ENCODE measurements at places on chromosomes 1 and 21. TPM values are rescaled to one million over a fixed set of nuclear protein-coding genes. Genes with fewer than 3 reads are reported as not detected.

DNA sequence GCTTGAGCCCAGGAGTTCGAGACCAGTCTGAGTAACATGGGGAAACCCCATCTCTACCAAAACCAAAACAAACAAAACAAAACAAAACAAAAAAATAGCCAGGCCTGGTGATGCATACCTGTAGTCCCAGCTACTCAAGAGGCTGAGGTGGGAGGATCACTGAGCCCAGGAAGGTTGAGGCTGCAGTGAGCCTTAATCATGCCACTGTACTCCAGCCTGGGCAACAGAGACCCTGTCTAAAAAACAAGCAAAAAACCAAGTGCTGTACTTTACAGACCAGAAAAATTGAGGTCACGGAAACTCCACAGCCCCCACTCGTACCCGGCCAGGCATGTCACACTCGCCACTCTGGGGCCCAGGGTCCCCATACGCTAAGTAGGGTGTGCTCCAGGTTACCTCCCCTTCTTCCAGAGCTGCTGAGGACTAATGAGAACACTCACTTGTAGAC is 22.9 kb downstream of the ATP2B4 start:
- H3K27ac ChIP-seq, result peak overlapping the region; percentile 88
- no peak for DNase-seq
- H3K27me3 ChIP-seq, result no peaks in the 10 kb centered on the region
- peak overlapping the region; percentile 39 for H3K4me3 ChIP-seq

GRCh38 chr1:98217601-98218000 is 296.8 kb upstream of the DPYD start:
- H3K4me3 ChIP-seq, result no peak overlapping the region
- no peaks in the 10 kb centered on the region for H3K36me3 ChIP-seq
- H3K4me1 ChIP-seq, result no peaks in the 10 kb centered on the region
- no peak overlapping the region for H3K27ac ChIP-seq

The FAM72D gene
- not detected for total RNA-seq

DNA sequence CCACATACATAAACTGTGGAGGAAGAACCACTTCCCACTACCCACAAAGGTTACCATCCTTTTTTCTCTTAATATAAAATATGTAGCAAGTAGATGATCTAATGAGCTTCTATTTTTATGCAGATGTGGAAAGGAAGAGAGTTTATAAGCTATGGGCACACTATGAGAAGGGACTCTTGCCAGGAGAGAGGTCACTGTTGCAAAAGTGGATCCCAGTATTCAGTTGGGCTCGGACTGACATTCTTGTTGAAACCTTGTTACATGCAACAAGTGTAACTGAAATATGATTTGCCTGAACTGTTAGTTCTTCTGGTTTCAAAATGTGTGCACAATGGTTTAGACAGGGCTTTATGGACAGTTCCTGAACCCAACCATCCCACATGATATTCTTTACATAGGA is 397.4 kb upstream of the PKN2 start:
- no peaks in the 10 kb centered on the region for H3K36me3 ChIP-seq
- DNase-seq, result no peak
- H3K27me3 ChIP-seq, result no peaks in the 10 kb centered on the region
- H3K4me3 ChIP-seq, result no peak overlapping the region

Measured in sigmoid colon (tissue), 7 donors.